NCI-H446 (cell line): ENCODE measurements at places on chromosomes 7 and 10.

GRCh38 chr10:111209692-111210091 is 132.9 kb downstream of the ADRA2A start:
- DNase-seq: peak; percentile 80

GRCh38 chr10:90062786-90063185 is 361.4 kb downstream of the KIF20B start:
- no peak for DNase-seq

- DNase-seq: no peak
These were observed 44.3 kb downstream of the ARL4A start for GRCh38 chr7:12731775-12732174.

GRCh38 chr10:125419146-125419545 is 258.8 kb upstream of the CTBP2 start:
- no peak for DNase-seq

DNA sequence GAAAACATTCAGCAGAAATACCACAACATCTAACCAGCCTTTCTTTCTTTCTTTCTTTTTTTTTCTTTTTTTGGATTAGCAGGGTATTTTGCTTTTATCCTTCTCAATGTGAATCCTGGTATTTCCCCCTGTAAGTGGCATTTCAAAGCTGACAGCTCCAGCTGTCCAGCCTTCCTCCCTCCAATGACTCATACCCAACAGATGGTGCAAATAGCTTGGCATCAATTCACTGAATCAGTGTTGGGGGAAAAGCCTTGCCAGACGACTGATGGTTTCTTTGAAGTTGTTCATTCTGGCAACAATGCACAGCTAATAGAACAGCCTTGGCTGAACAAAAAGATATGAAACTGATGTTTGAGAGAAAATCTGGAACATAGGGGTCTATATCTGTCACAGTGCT is 316.8 kb upstream of the STEAP1 start:
- peak; percentile 85 for DNase-seq

DNA sequence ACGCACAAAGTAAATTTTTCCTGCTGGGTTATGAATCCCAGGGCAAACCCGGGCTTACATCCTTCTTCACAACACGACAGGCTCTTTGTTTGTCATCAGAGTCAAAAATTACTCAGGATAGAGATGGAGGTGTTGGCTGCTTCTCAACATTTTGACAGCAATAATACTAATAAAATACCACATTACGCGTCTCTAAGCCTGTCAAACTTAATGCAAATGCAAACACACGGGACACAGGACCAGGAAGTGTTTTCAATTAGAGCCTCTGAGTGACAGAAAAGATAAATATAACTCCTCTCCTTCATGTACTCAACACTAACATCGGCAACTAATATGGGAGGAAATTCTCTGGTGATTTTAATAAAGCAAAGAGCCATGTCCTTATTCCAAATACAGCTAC is 128.4 kb downstream of the SFMBT2 start:
- DNase-seq: no peak

DNA sequence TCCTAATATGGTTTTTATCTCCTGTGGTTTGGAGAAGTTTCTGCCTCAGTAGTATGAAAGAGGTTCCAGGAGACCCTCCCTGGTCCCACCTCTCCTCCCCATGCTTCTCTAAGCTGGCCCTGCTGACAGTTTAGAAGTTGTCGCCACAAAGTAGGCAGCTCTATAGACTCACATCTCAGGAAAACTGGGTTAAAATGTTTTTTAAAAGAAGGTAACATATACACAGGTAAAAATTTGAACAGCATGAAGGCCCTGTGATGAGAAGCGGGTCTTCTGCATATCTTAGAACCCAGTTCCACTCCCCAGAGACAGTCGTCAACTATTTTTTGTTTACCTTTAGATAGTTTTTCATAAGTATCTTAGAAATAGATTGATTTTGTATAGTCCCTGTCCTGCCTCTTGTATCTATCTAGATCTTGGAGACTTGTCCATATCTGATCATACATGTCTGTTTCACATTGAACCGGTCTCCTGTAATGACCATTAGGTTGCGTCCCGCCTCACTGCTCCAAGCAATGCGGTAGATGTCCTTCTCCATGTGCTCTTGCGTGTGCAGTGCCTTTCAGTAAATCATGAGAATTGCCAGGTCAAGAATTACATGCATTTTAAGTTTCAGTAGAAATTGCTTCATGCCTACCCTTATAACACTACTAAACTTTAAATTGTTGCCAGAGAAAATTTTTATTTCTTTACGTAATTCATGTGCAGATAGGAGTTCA is 2.2 kb downstream of the DUSP5 start:
- DNase-seq: no peak

DNA sequence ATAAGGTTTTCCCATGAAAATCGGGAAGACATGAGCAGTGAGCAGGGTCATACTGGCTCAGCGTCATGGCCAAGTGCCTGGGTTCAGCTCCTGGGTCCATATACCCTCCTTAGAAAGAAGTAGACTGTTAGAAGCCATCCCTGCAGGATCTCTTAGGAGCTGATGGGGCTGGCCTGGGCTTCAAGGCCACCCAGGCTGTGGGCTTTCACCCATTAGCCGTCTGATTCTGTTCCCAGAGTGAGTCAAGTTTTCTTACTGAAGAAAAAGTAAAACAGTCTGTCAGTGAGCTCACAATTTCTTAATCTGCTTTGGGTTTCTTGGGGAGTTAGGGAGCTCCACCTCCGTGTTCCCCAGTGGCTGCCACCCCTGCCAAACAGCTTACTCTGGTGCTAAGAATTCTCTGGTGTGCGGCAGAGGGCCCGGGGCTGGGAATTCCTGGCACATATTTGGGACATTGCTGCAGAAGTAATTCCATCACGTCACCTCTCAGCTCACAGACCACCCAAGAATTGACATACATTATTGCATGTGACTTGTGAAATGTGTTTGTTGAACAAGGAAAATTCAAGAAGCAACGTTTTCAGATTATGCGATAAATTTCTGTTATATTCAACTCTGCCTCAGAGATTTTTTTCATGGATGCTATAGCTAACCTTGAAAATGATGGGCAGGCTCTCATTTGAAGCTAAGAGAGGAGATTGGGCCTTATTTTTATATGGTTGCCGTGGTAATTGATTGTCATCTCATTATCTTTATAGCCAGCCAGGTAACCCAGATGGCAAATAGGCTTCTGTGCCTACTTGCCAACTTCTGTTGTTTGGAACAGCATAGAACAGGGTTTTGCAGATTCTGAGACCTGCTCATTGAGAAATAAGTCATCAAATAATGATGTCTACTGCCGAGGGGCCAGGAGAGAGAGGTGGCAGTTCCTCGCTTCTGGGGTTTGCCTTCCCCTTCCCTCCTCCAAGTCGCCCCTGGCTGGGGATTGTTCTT is 166.4 kb downstream of the CHN2 start:
- no peak for DNase-seq

- DNase-seq: peak; percentile 22
These were observed 427.1 kb downstream of the GPAM start for GRCh38 chr10:111756217-111757061.

DNA sequence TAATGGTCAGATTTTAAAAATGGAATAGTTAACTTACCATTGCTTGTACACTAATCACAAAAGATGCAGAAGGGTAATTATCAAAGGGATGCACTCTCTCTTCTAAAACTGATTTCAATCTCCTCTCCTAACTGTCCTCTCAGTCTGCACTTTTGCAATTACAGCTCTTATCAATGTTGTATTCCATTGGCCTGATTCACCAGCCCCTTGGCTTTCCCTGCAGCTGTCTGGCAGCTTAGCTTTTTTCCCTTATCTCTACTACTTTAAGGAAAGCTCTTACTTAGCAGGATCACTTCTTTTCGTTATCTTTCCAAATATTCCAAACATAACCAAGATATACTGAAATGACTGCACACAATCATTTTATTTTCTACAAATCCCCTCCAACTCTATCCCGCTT is 448.8 kb downstream of the GRM8 start:
- no peak for DNase-seq

DNA sequence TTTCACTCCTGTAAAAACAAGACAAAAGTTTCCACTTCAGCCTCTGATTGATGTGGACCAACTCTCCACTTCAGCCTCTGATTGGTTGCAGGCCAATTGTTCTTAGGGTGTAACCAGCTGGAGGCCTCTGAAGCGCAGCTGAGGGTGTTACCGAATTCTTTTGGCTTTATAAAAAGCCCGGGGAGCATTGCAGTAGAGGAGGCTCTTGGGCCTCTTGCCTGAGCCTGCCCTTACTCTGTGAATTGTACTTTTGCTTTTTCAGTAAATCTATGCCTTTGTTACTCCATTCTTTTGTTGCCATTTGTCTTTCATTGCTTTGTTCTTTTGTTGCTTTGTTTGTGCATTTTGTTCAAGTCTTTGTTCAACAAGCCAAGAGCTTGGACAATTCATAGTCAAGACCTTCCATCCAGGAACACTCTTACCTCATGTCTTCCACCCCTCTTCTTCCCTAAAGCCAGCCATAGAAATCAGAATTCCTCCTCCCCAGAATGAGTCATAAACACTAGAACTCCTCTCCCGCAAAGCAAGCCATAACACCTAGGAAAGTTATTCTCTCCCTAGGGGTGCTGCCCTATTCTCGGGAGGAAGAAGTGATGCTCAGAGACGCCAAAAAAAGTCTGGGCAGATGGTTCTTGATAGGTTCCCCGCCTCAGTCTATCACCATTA is 53.5 kb upstream of the ARMC3 start:
- DNase-seq: no peak

GRCh38 chr7:44306606-44307005 is 18.8 kb downstream of the CAMK2B start:
- no peak for DNase-seq

GRCh38 chr7:121341933-121342332 is 13.1 kb downstream of the WNT16 start:
- DNase-seq: no peak
